HT-29 (cell line): ENCODE measurements at places on chromosomes 11 and 22. TPM values are rescaled to one million over a fixed set of nuclear protein-coding genes. Genes with fewer than 3 reads are reported as not detected.

Gene MORC2
- 22.9 and 25.2 TPM in 2 replicates for total RNA-seq

Gene CAPN5
- total RNA-seq: 30.5 and 30.9 TPM in 2 replicates

Gene WBP2NL
- not detected in 2 replicates for total RNA-seq

Gene TMEM191B
- 5.0 and 12.5 TPM in 2 replicates for total RNA-seq

Gene SVIP
- total RNA-seq: 7.3 and 9.1 TPM in 2 replicates

Gene PIWIL4
- 4.0 and 8.7 TPM in 2 replicates for total RNA-seq

Gene GDPD4
- total RNA-seq: not detected in 2 replicates
